GM10248 (cell line): ENCODE measurements at places on chromosomes 11 and 22.

GRCh38 chr11:130487924-130488815 lies 39.7 kb downstream of the ADAMTS15 start:
- no peak for DNase-seq

GRCh38 chr11:2791521-2792380 lies 92.0 kb upstream of the KCNQ1OT1 start:
- DNase-seq, result no peak

DNA sequence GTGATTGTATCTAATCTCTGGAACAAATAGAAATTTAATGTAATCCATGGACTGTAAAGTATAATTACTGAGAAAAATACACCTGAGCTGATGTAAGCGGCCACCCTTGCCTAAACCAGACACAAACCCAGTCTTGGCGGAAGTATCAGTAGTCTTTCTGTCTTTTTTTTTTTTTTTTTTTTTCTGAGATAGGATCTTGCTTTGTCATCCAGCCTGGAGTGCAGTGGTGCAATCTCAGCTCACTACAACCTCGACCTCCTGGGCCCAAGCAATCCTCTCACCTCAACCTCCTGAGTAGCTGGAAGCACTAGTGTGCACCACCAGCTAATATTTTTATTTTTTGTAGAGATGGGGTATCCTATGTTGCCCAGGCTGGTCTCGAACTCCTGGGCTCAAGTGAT lies 5.5 kb upstream of the CXCR5 start:
- DNase-seq, result no peak

- no peak for DNase-seq
Observed at GRCh38 chr22:17569971-17570511, 6.7 kb downstream of the SLC25A18 start.

DNA sequence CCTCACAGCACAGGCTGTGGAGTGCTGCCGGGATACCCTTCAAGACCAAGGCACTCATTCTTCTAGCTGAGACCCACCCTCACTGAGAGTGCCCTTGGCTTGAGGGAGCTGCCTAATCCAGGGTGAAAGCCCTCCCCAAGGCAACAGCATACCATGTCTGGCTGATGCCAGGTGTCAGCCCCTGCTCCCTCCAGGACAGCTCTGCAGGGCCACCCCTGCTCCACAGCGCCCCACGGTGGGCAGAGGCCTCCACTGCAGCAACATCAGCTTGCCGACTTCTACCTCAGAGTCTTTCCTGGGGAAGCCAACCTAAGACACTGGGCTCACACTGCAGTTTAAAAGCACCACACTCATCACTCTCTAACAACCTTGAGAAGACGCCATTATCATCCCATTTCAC lies 29.0 kb downstream of the TTLL1 start:
- DNase-seq, result peak; percentile 52

DNA sequence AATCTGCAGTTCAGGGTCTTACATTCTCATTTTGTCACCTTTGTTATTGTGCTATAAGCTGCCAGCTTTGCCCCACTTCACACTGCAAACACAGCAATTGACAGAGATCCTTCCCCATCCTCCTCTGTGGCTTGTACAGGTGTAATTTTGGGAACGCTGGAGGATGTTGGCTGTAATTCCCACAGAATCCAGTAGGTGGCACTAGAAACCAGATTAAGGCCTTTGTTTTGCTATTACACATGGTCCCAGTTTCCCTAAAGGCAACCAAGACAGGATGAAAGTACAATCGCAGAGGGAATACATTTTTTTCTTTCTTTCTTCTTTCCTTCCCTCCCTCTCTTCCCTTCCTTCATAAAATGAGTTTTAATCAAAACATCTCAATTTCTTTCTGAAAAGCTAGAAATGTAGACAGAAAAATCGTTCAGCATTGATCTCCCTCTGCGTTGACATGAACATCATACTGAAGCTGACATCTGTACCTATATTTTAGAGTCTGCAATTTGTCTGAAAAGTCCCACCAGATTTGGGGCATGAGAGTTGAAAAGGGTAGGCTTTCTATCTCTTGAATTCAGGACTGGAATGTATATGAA lies 21.3 kb upstream of the NELL1 start:
- DNase-seq, result peak; percentile 64

- no peak for DNase-seq
Observed at GRCh38 chr11:123410218-123410549, 19.9 kb upstream of the GRAMD1B start.

- no peak for DNase-seq
Observed at GRCh38 chr11:126892756-126893155, 107.8 kb downstream of the KIRREL3 start.

- DNase-seq, result no peak
Observed at GRCh38 chr11:62921573-62922188, 518 bp upstream of the CHRM1 start.

DNA sequence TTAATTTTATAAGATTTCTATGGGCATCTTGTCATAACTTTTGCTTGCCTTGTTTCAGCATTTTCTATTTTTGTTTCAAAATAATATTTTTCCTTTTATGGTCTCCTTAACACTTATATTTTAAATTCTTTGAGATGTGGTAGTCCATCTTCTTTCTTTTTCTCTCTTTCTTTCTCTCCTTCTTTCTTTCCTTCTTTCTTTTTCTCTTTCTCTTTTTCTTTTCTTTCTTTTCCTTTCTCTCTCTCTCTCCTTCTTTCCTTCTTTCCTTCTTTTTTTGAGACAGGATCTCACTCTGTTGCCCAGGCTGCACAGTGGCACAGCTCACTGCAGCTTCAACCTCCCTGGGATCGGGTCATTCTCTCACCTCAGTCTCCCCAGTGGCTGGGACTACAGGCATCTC lies 36.1 kb upstream of the OR10G7 start:
- no peak for DNase-seq

DNA sequence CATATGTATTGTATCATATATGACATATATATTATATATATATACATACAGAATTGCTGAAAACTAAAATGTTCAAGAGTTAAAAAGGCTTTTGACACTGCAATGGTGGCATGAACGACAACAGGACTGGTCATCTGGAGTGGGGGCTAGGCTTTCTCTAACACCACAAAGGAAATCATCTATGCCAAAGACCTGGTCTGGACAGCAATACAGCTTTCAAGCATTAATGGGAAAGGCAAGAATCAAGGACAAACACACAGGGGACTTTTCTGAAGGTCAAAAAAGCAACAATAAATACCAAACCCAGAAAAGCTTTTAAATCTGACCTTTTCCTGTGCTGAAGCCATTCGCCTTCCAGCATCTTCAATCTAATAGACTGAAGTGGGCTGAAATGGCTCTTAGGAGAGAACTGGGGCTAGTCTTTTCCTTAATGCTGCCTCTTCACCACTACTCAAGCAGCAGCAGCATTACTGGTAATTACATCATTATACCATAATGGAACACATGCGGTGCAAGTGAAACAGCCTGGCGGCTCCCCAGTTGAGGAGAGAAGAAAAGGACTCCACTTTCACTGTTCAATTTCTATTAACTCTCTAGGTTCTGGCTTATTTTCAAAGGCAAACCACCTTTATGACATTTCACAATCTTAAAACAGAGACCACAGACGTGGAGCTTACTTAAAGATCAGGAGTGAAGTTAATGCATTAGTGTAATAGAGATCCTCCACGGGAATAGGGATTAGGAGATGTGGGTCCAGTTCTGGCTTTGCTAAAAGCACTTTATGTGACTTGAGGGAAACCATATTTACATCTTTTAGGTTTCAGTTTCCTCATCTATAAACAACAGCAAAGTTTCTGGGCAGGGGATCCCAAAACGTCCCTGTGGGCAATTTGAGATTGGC lies 63.0 kb downstream of the GAB2 start:
- DNase-seq, result no peak

DNA sequence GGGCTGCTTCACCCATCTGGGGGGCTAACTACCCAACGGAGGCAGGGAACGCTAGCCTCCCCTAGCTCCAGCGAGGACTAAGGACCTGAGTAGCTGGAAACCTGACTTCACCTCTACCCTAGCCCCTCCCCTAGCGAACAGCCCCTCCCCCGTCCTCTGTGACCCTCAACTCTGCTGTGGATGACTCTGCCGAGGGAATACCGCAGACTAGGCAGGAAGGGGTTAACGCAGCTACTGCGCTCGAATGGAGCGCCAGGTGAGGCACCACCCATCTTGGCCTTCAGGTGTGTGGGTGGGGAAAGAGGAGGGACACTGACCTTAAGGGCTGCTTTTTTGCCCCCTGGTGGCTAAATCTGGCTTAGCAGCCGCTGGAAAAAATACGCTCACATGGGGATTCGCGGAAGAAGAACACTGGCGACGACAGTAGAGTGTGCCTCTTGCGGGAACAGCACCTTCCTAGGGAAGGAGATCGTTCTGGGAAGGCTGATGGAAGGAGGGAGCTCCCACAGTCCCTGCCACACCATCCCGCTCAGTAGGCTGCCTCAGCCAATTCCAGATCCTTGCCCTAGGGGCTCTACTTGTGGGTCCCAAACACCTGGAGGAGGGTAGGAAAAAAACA lies 4.5 kb upstream of the BCL9L start:
- peak; percentile 82 for DNase-seq

DNA sequence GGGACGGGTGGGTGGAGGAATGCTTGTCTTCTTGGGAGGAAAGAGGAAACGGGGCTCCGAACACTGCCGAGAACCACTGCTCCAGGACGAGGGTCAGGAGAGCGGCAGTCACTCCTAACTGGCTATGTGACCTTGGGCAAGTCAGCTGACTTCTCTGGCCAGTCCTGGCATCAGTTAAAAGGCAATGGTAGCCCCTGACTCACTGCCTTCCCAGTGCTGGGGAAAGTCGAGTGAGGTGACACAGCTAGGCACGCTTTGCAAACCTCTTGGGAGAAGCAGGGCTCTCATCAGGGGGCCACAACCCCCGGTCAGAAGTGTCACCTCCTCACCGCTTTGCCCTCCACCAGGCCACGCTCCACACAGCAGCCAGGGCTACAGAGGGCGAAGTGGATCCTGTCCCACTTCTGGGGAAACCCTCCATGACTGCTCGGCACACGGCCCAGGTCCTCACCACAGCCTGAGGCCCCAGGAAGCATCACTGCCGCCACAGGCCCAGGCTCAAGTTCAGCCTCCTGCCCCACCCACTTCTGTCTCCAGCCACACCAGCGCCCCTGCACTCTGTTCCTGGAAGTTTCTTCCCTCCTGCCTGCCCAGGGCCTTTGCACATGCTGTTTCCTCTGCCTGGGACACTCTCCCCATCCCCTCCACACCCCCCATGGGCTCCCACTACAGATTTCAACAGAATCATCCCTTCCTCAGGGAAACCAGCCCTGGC lies 16.3 kb downstream of the IL2RB start:
- no peak for DNase-seq

DNA sequence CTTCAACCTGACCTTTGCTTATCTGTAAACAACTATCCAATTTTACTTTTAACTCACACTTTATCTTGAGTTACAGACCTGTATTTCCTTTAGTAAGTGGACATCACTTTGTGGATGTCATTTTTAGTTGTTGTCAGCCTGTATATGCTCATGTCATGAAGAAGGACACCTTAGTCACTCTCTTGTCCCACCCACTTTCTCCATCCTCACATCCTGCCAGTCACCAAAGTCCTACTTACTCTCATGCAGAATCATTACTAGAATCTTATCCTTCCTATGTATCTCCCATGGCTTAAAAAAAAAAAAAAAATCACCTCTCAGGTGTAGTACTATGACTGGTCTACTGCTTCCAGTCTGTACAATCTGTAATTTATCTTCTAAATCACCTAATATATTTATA lies 43.3 kb downstream of the SESN3 start:
- no peak for DNase-seq

DNA sequence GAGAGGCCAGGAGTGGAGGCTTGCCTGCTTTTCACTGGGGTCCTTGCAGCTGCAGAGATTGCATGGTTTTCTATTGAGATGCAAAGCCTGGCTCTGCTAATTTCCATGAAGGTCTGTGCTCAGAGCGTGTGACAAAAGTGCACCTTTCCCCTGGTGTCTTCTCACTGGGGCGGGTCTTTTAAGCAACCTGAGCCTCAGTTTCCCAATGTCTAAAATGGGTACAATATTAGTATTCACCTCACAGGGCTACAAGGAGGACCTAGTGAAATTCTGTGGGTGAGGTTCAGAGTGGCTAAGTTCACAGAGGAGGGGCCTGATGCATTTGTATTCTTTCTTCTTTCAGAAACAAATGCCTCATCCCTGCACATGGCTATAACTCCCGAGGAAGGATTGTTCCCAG lies 20.3 kb downstream of the PPM1F start:
- DNase-seq, result no peak

- no peak for DNase-seq
Observed at GRCh38 chr11:63227521-63228107, 15.8 kb downstream of the SLC22A25 start.

DNA sequence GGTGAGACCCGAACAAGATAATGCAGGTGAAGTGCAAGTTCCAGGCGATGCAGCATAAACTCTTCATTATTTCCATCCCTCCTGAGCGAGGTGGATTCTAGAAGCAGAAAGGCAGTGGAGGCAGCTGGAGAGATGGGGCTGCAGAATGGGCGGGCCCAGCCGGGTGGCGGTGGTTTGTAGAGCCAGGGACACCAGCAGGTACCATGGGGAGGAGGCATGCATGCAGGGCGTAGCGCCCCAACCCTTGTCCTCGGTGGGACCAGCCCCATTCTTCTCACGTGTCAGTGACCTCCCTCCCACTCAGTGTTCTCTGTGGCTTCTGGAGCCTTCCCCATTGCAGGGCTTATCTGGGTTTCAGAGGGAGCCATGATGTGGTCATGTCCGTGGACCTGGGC lies 38.0 kb downstream of the MPPED1 start:
- no peak for DNase-seq

GRCh38 chr22:42229455-42230149 lies 40.9 kb downstream of the TCF20 start:
- no peak for DNase-seq

GRCh38 chr11:44036811-44037657 lies 10.7 kb upstream of the ACCSL start:
- peak; percentile 46 for DNase-seq

GRCh38 chr11:112615891-112616290 lies 345.3 kb upstream of the NCAM1 start:
- no peak for DNase-seq

GRCh38 chr11:70810133-70810532 lies 411.8 kb downstream of the CTTN start:
- no peak for DNase-seq

- DNase-seq, result no peak
Observed at GRCh38 chr11:35210876-35211546, 72.0 kb downstream of the CD44 start.

DNA sequence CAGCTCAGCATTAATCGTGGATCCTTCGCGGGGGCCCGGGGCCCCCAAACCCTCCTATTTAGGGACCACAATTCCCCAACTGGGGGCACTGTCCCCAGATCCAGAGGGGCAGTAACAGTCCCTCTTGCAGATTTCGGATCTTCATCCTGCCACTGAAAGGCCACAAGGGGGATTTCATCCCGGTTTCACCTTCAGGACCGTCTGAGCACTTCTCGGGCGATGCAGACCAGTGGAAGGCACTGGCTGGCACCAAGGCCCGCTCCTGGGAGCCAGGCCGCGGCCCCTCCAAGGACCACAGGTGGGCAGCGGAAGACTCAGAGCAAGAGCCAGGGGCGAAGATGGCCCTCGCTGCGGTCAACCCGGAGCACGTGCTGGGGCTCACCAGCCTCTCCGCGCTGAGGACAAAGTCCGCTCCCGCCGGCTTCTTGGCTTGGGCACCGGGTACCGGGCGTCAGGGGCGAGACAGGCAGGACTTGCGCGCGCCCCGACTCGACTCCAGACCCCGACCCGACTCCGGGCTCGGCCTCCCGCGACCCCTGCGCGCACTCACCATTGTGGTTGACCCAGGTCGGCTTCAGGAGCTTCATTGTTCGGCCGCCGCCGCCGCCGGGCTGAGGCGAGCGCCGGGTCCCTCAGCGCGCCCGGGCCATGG lies 517 bp downstream of the HIRA start:
- peak; percentile 27 for DNase-seq

GRCh38 chr11:110447343-110447742 lies 17.6 kb downstream of the FDX1 start:
- no peak for DNase-seq

- no peak for DNase-seq
Observed at GRCh38 chr11:43922295-43922648, 20.2 kb upstream of the C11orf96 start.
